Activated naive CD4-positive, alpha-beta T cell treated with anti-CD3 and anti-CD28 coated beads, Interleukin-2, amount 50 U/mL, for 72 hours (primary cell): ENCODE measurements at places on chromosomes 7 and 10.

GRCh38 chr7:79287981-79288380 lies 165.5 kb downstream of the MAGI2 start:
- DNase-seq = no peak

DNA sequence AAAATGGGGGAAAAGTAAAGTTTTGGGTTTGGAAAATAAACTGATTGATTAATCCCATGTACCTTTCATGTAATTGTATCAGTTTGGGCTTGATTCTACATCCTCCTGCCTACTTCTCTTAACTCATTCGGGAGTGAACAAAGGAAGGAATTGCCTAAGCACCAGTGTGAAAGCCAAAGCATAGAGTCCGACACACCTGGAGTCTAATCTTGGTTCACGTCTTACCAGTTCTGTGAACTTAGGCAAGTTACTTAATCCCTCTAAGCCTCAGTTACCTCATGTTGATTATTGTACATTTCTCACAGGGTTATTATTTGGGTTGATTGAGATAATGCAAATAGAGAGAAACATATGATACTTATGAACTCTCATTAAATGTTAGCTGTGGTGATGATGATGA lies 41.1 kb upstream of the PRPS1L1 start:
- no peak for DNase-seq

DNA sequence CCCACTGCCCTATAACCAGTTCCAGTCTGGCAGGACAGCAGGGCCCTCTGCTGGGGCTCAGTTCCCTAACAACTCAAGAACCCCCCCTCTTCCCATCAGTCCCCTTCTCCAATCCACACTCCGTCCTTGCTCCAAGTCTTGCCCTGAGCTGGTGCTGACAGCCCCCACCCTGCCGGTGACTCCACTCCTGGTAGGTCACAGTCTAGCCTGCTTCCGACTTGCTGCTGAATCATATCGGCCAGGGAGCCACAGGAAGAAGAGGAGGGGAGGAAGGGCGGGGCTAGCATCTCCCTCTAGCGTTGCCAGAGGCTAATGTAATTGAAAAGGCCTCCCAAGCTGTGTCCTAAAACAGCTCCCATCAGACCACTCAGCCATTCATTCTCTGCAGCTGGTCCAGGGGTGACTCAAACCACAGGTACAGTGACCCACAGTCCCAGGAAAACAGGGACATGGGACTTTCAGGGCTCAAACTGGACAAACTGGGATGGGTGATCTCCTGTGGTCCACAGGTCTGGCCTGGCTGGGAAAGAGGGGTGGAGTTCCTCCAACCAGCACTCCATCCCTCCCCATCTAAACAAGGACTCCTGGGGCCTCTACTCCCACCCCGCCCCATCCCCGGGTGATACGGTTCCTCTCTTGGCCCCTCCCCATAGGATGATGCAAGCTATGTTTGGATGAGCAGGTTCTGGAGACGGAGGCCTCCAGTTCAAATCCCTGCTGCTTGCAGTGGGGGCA lies 158.8 kb downstream of the SH3PXD2A start:
- DNase-seq = peak; percentile 81

DNA sequence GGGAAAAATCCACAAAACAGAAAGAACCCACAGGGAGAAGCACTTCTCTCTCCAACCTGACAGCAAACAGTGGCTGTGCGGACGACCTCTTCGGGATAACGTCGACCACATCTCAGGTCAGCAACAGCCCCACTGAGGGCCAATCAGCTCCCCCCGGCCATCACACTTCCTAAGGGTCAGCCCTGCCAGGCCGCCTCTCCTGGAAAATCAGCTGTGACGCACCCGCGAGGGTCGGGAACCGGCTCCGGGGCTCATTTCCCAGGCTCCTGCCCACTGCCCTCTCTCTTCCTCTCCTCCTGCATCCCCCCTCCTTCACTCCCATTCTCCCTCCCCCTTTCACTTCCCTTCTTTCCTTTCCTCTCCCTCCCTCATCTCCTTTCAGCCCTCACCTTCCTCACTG lies 118.3 kb downstream of the DIP2C start:
- DNase-seq = no peak

DNA sequence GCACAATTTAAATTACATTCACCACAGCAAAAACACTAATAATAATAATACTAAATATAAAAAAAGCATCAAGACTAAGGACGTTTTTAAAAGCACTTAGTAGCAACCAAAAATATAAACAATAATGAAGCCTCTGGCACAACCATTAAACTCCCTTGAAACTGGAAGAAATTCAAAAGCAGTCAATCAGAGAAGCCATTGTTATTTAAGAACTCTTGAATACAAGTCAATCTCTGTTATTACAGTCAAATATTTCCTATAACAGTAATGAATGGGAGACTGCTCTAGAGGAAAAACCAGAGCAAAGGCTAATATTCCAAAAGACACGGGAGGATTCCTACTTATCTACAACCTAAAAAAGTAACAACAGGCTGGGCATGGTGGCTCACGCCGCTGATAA lies 164.2 kb downstream of the KMT2E start:
- no peak for DNase-seq

DNA sequence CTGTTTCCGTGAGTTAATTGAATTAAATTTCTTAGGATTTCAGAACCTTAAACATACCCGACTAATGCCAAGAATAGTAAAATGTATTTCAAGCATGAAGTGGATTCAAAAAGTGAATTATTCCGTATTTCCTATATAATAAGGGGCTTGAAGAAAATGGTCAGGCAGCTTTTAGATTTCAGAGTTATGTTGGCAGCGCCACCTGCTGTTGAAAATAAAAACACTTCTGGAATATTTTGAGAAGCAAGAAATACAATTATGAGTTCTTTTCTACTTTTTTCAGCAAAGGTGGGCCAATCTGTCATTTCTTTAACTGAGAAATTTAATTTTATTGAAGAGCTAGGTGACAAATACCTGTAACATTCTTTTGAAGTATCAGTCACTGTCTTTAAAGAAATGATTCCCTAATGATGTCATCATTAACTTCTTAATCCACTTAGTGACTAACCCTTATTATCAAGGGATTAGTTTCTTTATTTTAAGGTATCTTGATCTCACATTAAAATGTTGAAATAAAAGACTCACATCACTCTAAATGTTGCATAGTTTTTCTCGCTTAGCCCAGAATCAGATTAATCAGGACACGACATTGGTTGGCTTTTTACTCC lies 36.6 kb upstream of the AGR3 start:
- DNase-seq = peak; percentile 31

GRCh38 chr10:8992009-8992408 lies 937.5 kb downstream of the GATA3 start:
- DNase-seq = no peak

DNA sequence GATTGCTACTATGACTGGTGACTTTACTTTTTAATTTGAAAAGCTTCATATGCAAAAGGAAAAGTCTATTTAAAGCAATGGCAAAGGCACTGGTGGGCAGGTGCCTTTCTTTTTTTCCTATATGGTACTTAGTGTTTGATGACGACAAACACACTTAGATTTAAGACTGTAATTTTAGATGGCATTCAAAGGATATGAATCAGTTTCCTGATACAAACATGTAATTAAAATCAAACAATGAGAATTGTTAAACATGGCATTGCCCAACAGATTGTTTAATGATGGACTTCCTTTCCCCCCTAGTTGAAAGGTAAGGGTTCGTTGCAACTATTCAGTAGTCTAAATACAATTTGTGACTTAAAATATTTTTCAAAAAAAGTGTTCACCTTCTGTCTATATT lies 106.5 kb upstream of the SEMA3C start:
- no peak for DNase-seq

- DNase-seq = no peak
Measured at GRCh38 chr10:13788711-13789447, 202.1 kb downstream of the PRPF18 start.

DNA sequence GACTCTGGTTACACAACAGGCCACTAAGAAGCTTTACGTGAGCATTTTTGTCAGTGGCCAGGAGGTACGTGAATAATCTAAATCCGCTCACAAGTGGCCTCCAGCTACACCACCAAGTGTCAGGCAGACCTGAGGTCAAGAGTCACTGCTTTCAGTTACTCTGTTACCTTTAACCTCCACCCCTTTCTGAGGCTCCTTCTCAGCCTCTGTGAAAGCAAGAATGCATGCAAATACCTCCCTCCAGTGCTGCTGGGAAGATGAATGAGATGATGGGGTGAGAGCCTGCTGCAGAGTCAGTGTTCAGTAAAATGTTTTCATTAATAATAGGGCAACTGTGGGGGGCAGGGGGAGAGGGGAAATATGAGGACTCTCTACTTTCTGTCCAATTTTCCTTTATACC lies 11.2 kb downstream of the DDC start:
- no peak for DNase-seq

- DNase-seq = no peak
Measured at GRCh38 chr10:83166344-83166743, 973.0 kb upstream of the GHITM start.

- DNase-seq = no peak
Measured at GRCh38 chr7:2165610-2166594, 66.8 kb downstream of the MAD1L1 start.

- no peak for DNase-seq
Measured at GRCh38 chr7:11667810-11668185, 164.2 kb downstream of the THSD7A start.

DNA sequence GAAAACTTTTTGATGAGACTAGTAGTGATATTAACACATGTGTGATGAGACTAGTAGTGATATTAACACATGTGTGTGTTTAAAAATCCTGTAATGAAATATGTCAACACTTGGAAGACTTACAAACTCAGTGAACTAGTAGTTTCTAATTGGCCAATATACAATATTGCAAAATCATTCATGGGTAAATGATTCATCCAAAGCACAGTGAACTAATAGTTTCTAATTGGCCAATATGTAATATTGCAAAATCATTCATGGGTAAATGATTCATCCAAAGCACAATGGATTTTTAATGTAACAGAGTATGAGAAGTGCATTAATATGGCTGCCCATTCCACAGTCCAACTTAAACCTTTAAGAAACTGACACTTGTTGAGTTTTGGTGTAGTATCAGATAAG lies 77.8 kb downstream of the ATAD1 start:
- DNase-seq = no peak
